ENCODE measurements at places on chromosomes 2 and 18. TPM values are rescaled to one million over a fixed set of nuclear protein-coding genes. Genes with fewer than 3 reads are reported as not detected.

The IL36A gene
- total RNA-seq = not detected

The DSC3 gene
- 60.8 TPM for total RNA-seq

The GCC2 gene
- 29.8 TPM for total RNA-seq

DNA sequence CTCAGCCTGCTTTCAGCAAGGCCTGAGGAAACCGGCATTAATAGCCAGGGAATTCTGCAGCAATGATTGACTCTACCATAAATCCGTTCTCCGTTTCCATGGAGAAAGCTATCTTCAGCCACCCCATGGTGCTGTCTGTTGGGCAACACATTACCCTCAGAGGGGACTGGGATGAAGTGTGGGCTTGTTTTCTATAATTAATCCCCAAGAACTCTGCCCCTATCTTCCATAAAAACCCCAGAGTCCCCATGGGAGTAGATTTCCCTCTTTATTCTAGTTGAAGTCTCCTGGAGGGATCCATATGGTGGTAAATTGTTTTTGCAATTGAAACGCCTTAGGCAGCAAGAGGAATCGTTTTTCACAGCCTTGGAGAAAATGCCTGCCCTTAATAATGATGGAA is 9.2 kb downstream of the G6PC2 start:
- no peaks in the 10 kb centered on the region for H3K36me3 ChIP-seq
- DNase-seq = no peak
- peaks cover 5% of the 10 kb centered on the region for H3K4me1 ChIP-seq

DNA sequence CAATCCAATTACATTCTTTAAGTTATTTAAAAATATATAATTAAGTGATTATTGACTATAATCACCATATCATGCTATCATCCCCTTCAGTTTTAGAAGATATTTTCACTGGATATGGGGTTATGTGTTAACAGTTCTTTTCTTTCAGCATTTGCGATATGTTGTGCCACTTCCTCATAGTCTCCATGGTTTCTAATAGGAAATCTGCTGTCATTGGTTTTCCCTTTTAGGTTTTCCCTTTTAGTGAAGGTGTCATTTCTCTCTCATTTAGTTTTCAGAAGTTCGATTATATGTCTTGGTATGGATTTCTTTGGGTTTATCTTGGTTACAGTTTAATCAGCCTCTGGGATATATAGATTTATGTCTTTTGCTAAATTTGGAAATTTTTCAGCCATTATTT is 34.8 kb upstream of the EPG5 start:
- H3K27me3 ChIP-seq = no peaks in the 10 kb centered on the region
- DNase-seq = no peak
- peaks cover 11% of the 10 kb centered on the region for H3K36me3 ChIP-seq
- H3K4me1 ChIP-seq = no peaks in the 10 kb centered on the region
- H3K27ac ChIP-seq = no peak overlapping the region
- H3K4me3 ChIP-seq = no peak overlapping the region

DNA sequence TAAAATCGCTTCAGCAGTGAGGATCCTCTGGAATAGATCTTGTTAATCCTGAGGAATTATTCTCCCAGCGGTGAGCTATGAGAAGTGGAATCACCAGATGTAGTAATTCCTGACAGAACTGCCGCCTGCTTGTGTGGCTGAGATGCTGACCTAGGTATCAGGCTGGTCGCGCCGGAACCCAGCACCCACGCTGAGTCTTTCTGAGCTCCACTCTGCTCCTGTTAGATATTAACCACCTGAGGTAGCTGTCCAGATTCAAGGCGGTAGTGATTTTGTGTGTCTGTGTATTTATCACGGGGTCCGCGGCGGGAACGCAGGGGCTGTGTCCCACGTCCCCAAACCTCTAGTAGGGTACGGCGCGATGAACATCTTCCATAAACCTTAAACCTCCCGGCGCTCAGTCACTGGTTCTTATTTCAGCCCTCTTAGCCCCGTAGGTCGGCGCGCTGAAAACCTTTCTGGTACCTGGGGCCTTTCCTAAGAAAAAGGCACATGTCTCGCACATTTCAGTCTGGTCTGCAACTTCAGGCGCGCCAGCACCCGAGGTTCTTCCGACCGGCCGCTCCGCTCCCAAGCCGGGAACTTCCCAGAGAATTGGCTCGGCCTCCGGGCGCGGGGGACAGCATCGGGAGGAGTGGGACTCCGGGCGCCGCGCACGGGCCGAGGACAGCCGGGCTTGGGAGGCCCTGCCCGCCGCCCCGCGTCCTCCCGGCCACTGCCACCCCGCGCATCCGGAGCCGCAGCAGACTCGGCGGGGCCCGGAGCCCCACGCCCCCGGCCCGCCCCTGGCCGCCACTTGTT is 542 bp upstream of the CNNM3 start:
- H3K4me1 ChIP-seq = peaks cover 18% of the 10 kb centered on the region
- H3K4me3 ChIP-seq = peak overlapping the region; percentile 77
- peaks cover 20% of the 10 kb centered on the region for H3K36me3 ChIP-seq
- H3K27me3 ChIP-seq = no peaks in the 10 kb centered on the region
- peak; percentile 26 for DNase-seq

- DNase-seq = peak; percentile 84
- peaks cover 3% of the 10 kb centered on the region for H3K36me3 ChIP-seq
- H3K4me3 ChIP-seq = peak overlapping the region; percentile 62
- no peaks in the 10 kb centered on the region for H3K27me3 ChIP-seq
- peak overlapping the region; percentile 90 for H3K27ac ChIP-seq
Measured at GRCh38 chr2:203340791-203341487, 12.7 kb downstream of the ABI2 start.

DNA sequence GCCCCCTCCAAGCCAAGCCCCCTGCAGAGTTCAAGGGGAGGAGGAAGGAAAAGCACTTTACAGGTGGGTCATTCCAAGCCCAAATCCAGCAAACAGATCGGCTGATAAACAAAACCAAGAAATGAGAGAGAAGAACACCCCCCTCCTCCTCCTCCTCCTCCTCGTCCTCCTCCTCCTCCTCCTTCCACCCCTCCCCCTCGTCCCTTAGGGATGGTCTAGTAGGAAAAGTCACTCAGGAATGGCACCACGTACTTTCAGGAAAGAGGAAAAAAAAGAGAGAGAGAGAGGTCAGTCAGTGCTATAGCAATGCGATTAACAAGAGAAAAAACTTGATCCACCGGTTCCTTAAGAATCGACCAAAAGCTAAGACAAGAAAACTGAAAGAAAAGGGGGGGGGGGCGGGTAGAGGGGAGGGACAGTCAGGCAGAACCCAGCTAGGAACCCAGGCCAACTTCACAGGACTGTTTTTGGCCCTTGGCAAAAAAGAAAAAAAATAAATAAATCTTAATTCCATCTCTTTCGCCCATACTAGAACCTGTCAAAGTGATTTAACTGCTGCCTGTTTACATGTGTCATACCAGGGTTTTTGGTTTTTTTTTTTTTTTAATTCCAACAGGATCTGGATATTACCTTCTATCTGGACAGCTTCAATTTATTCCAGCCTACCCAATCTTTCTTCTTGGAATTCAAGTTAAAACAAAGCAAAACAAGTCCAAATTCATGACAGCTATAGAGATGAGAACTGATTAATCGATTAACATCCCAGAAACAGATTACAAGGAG is 906 bp downstream of the IKZF2 start:
- DNase-seq = peak; percentile 17
- peaks cover 7% of the 10 kb centered on the region for H3K36me3 ChIP-seq
- peak overlapping the region; percentile 91 for H3K27ac ChIP-seq
- no peaks in the 10 kb centered on the region for H3K27me3 ChIP-seq
- peaks cover 21% of the 10 kb centered on the region for H3K4me1 ChIP-seq

DNA sequence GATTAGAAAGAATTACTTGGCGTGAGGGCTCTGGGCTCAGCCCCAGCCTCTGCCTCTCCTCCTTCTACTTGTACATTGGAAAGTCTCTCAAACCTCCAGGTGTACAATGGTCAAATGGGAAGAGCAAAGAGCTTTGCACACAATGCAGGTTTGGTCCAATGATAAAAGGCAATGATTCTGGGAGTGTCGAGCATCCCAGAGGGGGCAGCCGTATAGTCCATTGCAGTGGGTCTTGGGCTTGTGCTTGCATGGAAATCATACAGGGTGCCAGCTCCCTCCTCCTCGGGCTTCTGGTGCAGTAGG is 98.0 kb upstream of the NCK2 start:
- peaks cover 65% of the 10 kb centered on the region for H3K27me3 ChIP-seq
- no peak overlapping the region for H3K4me3 ChIP-seq
- no peak for DNase-seq
- H3K36me3 ChIP-seq = no peaks in the 10 kb centered on the region

Measured in MCF 10A (cell line).